Ascending aorta (tissue), 2 donors: ENCODE measurements at places on chromosomes 4 and X.

DNA sequence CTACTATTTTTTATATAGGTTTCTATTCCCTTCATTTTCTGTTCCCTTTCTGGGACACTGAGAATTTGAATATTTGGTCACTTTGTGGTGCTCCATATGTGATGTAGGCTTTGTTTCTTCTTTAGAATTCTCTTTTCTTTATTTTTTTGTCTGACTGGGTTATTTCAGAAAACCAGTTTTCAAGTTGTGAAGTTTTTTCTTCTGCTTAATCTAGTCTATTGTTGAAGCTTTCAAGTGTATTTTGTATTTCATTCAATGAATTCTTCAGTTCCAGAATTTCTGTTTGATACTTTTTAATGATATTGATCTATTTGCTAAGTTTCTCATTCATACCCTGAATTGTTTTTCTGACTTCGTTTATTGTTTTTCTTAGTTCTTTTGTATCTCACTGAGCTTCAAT, 96.2 kb upstream of the HAND2 start:
- DNase-seq: no peak

- DNase-seq: peak; percentile 80
These were observed 10.7 kb downstream of the LIAS start for GRCh38 chr4:39469429-39470077.

- DNase-seq: peak; percentile 78
These were observed 18.2 kb downstream of the ELF4 start for GRCh38 chrX:130091980-130092522.

DNA sequence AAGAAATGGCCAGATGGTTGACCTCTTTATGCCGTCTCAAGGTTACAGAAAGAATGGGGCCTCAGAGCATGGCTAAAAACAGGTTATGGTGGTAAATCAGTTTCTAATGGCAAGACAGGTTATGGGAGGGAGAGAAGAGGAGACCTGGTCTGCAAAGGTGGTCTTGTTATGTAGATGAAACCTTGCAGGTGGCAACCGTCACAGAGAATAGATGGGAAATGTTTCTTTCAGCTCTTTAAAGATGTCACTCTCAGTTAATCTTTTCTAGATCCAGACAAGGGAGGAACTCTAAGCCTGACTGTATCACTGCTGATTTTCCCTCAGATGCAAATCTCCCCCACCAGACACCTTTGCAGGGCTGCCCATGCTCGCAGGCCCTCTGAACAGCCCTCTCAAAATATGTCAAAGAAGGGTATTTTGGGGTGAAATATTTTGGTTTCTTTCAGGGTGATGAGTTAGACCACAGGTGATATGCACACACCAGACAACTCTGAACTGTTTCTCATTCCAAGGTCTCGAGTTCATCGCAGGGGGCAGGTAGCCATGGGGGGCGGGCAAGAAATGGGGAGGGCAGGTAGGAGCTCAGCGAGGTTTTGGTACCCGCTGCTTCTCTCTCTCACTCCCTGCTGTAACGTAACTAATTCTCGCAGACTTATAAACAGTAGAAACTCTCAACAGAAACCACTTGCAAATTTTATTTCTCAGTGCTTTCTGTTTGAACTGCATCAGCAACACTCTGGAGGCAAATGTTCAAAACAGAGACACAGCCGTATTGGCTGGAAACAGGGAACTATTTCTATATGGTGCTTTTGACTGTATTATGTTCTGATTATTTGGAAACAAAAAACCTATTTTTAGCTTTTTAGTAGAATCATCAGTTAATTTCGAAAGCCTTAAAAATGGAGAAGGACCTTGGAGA, 32.4 kb downstream of the CASP3 start:
- DNase-seq: no peak
